SHP77 (cell line): ENCODE measurements at places on chromosomes 4 and X.

- DNase-seq, result peak; percentile 58
Observed at GRCh38 chr4:185534866-185535611, at the start of gene PDLIM3. Gene PDLIM3, minus strand, starts transcription at chr4:185535507. Its CDS starts 73 bp downstream, at chr4:185535434.

DNA sequence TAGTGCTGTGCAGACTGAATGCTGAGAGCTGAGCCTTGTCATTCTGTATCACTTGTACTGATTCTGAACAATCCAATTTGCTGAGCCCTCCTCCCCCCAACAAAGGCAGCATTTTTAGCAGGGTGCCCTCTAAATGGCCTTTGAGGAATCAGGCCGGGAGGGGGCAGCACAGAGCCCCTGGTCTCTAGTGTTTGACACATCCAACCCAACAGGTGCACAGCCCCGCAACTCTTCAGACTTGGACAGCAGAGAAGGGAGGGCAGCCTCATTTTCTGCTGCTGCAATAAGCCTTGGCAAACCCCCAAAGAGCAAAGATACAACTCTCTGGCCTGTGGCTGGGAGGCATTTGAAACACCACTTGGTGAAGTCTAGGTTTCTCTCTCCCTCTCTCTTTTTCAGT lies 3.4 kb downstream of the ATP1B4 start:
- DNase-seq, result peak; percentile 12

DNA sequence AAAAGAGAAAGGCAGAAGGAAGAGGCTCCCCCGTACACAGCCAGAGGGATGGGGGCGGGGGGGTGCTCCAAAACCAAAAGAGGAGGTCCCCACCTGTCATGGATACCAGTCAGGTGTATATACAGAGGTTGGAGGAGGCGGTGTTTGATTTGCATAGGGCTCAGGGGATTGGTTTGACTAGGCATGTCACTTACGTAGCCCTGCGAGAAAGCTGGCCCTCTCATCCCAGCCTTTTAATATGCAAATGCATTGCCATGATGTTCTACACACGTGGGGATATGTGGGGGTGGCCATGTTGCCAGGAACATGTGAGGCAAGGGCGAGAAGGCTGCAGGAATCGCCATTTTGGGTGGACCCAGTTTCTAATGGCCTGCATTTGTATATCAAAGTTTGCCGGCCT lies 38.6 kb downstream of the TMEM150C start:
- DNase-seq, result no peak

DNA sequence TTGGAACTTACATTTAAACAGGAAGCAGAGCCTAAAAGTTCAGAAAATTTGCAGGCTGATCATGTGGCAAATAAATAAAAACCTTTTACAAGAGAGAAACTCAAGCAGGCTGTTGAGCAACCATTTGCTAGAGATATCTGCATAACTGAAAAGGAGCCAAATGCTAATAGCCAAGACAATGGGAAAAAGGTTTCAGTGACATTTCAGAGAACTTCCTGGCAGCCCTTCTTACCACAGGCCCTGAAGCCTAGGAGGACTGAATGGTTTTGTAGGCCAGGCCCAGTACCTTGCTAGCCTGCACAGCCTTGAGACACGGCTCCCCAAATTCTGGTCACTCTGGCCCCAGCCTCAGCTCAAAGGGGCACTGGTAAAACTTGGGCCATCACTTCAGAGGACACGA lies 945.1 kb downstream of the ADGRL3 start:
- DNase-seq, result no peak

DNA sequence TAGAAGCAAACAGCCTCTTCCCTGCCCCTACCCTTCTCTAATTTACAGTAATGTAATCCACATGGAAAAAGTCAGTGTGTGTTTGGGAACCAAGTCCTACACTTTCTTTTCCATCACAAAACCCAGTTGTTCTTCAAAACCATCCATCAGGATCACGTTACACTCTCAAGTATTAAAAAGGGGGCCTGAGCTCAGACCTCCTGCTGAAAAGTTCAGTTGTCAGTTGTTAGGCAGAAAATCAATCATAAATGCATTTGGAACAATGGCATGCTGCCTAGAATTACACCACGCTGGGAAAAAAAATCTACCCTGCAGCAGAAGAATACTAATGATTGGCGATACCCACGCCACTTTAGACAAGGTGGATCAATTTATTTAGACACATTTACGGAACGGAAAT lies 236.5 kb downstream of the PARM1 start:
- DNase-seq, result no peak

DNA sequence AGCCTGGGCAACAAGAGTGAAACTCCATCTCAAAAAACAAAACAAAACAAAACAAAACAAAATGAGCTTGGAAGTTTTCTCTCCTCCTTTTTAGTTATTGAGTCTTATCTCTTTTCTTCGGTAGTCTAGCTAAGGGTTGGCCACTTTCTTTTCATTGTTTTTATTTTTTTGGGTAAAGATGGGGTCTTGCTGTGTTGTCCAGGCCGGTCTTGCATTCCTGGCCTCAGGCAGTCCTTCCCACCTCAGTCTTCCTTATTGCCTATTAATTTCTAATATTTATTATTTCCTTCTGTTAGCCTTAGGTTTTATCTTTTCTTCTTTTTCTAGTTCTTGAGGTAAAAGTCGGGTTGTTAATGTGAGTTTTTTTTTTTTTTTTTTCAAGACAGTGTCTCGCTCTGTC lies 16.4 kb downstream of the METAP1 start:
- DNase-seq, result no peak

GRCh38 chr4:4519297-4519894 lies 22.5 kb downstream of the STX18 start:
- no peak for DNase-seq
